ENCODE measurements at places on chromosomes 3 and 15.
A peak's percentile ranks its signal among the peaks of the same experiment; 100 is the strongest.

DNA sequence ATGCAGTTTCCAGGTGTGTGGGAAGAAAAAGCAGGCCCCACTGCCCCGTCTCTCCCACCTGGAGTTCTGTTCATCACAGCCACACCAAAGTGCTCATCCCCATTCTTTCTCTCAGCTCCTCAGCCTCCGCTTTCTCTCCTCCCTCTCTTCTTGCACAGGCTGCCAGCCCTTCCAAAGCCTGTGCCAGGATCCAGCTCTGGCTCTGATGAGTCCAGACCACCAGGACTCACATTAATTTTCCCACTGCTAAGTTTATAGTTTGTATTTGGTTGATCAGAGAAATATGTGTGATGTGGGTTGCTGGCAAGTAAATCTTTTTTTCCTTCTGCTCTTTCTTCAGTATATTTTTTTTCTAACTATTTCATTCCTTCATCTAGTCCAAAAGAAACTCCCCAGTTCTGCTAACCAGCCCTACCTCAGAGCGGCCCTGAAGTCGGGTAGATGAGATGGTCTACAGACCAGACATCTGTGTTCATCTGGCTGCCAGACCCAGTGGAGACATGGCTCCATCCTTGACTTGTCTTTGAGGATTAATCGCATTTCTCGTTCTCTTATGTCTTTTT is 49.8 kb downstream of the BOC start:
- no peaks in the 10 kb centered on the region for H3K27me3 ChIP-seq
- no peak overlapping the region for H3K4me3 ChIP-seq
- H3K36me3 ChIP-seq, result no peaks in the 10 kb centered on the region
- no peak for DNase-seq
- no peaks in the 10 kb centered on the region for H3K4me1 ChIP-seq

GRCh38 chr15:85443046-85443445 is 62.6 kb downstream of the AKAP13 start:
- no peaks in the 10 kb centered on the region for H3K4me1 ChIP-seq
- no peaks in the 10 kb centered on the region for H3K27me3 ChIP-seq
- H3K27ac ChIP-seq, result peak overlapping the region; percentile 13
- H3K36me3 ChIP-seq, result no peaks in the 10 kb centered on the region

- H3K4me1 ChIP-seq, result peaks cover 2% of the 10 kb centered on the region
- no peak for DNase-seq
- no peak overlapping the region for H3K27ac ChIP-seq
Measured at GRCh38 chr3:119933207-119933606, 151.3 kb downstream of the NR1I2 start.

- no peak overlapping the region for H3K27ac ChIP-seq
- H3K4me1 ChIP-seq, result peaks cover 28% of the 10 kb centered on the region
- peaks cover 4% of the 10 kb centered on the region for H3K36me3 ChIP-seq
Measured at GRCh38 chr15:70523616-70524015, 239.7 kb downstream of the UACA start.

DNA sequence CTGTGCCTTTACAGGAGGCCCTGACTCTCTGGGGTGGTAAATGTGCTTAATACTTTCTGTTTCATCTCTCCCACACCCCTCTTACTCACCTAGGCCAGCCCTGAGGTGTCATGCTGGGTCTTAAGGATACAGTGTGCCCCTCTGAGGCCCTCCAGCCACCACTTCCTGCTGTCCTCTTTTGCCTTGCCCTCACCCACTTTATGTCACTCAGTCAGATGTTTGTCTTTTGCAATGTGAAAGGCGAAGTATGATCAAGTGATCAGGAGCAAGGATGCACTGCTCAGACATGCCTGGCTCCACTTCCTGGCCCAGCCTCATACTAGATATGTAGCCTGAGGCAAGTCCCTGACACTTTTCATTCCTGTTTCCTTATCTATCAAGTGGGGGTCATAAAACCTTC is 339.0 kb upstream of the NR2E3 start:
- no peaks in the 10 kb centered on the region for H3K36me3 ChIP-seq
- no peak overlapping the region for H3K27ac ChIP-seq
- H3K4me3 ChIP-seq, result no peak overlapping the region
- no peak for DNase-seq
- no peaks in the 10 kb centered on the region for H3K4me1 ChIP-seq

DNA sequence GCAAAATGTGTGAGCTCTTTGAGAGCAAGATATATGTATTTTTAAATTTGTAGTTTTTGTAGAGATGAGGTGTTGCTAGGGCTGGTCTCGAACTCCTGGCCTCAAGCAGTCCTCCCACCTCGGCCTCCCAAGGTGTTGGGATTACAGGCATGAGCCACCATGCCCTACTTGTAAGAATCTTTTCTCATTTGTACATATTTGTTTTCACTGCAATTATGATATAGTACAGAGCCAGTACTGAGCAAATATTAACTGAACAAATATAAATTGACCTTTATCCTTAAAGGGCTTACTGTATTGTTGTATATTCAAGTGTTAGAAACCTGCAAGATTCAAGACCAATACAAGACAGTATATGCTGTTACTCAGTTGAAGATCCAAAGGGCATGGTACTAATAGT is 53.4 kb downstream of the GTF2E1 start:
- H3K4me1 ChIP-seq, result no peaks in the 10 kb centered on the region
- no peak overlapping the region for H3K27ac ChIP-seq
- peaks cover 3% of the 10 kb centered on the region for H3K27me3 ChIP-seq
- DNase-seq, result no peak
- no peaks in the 10 kb centered on the region for H3K36me3 ChIP-seq

DNA sequence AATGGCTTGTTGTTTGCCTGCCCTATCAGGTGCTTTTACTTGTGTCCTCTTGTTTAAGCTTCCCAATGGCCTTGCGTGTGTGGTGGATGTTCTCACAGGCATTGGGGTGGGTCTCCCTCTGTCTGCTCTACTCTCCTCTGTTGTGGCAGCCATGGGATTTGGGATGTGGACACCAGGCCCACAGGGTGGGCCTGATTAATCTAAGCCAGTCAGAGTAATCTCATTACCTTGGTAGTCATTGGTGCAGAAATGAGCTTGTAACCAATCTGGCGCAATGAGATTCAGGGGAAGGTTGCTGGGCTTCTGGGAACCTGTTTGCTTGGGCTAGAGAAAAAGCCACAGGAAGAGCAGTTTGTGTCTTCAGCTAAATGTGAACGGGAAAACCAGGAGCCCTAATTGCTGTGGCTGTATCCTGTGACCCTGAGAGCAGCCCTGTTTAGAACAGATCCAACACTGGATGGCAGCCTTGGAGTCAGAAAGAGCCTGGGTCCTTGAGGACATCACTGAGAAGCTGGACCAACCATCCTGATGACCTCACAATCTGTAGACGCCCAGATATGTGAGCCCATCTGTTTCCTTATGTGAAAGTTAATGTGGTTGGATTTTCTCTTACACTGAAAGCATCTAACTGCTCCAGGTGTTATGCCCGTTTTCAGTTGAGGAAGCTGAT is 157.3 kb upstream of the UBE2E1 start:
- no peaks in the 10 kb centered on the region for H3K4me1 ChIP-seq
- no peak overlapping the region for H3K27ac ChIP-seq
- peaks cover 13% of the 10 kb centered on the region for H3K27me3 ChIP-seq
- no peak overlapping the region for H3K4me3 ChIP-seq

DNA sequence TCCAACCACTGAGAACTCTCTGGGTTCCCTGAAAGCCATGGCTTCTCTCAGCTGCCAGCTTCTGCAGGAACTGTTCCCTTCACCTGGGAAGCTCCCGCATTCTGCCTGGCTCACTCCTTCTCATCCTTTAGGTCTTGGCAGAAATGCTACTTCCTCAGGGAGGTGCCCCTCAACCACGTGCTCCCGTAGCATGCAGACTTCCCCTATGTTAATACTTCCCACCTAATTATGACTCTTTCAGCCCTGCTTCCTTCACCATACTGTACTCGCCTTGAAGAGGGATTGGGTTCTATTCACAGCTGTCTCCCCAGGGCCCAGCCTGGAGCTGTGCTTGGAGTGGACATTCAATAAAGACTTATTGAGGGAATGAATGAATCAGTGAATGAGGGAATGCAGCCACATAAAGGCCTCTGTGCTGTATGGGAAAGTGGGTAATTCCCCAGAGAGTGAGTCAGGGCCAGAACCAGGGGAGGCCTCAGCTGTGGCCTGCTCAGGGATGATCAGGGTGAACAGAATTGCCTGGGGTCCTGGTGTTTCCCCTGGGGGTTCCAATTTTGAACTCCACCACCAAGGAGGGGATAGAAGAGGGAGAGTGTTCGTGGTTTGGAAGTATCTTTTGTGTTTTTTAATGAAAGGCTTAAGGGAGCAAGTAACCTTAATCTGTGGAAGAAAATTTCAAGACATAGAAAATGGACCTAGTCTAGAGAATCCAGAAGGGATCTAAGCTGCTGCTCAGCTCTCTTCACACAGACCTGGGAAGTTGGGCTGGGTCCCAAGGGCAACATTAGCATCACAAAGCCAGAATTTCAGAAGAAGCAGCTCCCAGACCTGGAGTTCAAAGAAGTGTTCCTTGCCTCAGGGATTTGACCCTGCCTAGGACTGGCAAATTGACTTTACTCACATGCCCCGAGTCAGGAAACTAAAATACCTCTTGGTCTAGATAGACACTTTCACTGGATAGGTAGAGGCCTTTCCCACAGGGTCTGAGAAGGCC is 14.6 kb upstream of the FAM107A start:
- H3K4me1 ChIP-seq, result no peaks in the 10 kb centered on the region
- peaks cover 6% of the 10 kb centered on the region for H3K27me3 ChIP-seq
- no peaks in the 10 kb centered on the region for H3K36me3 ChIP-seq
- no peak overlapping the region for H3K27ac ChIP-seq
- DNase-seq, result no peak

DNA sequence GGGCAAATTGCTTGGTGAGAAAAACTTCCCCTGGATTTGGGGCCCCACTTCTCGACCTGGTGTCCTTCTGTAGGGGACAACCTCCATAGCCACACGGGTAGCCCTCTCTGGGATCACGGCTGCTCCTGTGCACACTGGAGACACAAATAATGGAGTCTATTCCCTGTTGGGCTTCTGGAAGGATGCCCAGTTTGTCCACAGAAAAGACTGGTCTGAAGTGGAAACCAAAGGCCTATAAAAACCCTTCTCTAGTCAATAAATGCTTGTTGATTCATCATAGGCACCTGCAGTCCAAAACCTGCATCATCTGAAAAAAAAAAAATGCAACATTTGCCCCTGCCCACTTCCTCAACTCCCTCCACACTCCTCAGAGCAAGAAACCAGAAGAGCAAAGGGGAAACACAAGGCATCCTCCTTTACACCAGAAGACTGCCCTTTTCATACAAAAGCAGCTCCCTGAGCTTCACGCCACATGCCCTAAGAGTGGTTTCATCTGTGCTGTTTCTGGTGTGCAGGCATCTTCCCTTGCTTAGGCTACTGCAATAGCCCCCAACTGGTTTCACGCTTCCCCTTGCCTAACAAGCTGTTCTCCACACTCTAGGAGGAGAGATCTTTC is 36.3 kb downstream of the SRGAP3 start:
- DNase-seq, result no peak
- no peak overlapping the region for H3K4me3 ChIP-seq
- no peaks in the 10 kb centered on the region for H3K27me3 ChIP-seq
- H3K27ac ChIP-seq, result no peak overlapping the region
- no peaks in the 10 kb centered on the region for H3K36me3 ChIP-seq

DNA sequence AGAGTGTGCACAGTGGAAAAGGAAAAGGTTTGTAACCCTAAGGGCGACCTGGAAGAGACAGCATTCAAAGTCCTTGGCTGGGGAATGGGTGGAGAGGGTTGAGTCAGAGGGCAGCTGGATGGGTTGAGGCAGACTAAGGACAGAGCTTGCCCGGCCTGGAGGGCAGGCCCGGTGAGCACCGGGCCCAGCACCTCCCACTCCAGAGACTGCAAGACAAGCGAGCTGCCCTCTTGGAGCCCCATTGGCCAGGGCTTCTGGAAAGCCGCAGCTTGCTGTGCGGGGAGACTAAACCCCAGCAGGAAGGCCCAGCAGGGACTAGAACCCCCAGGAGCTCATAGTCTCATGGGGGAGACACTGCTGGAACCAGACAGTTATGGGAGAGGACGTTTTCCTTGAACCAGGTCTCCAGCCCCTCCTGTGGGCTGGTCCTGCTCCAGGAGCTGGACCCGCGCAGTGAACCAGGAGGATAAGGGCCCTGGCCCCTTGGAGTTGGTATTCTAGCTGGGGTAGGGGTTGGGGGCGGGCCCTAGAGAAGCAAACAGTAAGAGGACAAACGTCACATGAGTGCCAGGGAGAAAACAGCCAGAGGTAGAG is 59.1 kb downstream of the RGMA start:
- peaks cover 27% of the 10 kb centered on the region for H3K36me3 ChIP-seq
- DNase-seq, result no peak
- H3K27me3 ChIP-seq, result no peaks in the 10 kb centered on the region
- H3K27ac ChIP-seq, result no peak overlapping the region

GRCh38 chr15:94927003-94927402 is 695.6 kb downstream of the MCTP2 start:
- H3K36me3 ChIP-seq, result no peaks in the 10 kb centered on the region
- no peak overlapping the region for H3K4me3 ChIP-seq
- H3K27ac ChIP-seq, result no peak overlapping the region
- no peaks in the 10 kb centered on the region for H3K27me3 ChIP-seq

DNA sequence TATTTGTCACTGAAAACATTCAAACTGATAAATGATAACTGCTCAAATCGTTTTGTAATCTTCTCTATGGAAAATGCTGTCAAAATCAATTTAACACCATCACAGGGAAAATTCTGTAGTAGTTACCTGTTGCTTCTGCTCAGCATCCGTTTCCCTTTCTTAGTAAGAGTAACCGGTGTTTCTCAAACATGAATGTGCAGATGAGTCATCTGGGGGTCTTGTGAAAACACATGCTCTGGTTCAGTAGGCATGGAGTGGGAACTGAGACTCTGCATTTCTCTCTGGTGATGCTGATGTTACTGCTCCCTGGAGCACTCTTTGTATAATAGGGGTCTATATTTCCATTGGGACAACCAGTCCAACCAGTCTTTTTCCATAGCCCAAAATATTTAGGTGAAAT is 145.1 kb downstream of the SEMA6D start:
- H3K27ac ChIP-seq, result no peak overlapping the region
- H3K4me3 ChIP-seq, result no peak overlapping the region
- H3K27me3 ChIP-seq, result no peaks in the 10 kb centered on the region
- H3K4me1 ChIP-seq, result no peaks in the 10 kb centered on the region

- no peak for DNase-seq
- no peak overlapping the region for H3K27ac ChIP-seq
- peaks cover 85% of the 10 kb centered on the region for H3K27me3 ChIP-seq
Measured at GRCh38 chr15:89401631-89402517, 67.2 kb upstream of the POLG start.

GRCh38 chr15:61906961-61907752 is 153.1 kb downstream of the VPS13C start:
- H3K4me3 ChIP-seq, result no peak overlapping the region
- H3K27ac ChIP-seq, result no peak overlapping the region
- H3K27me3 ChIP-seq, result no peaks in the 10 kb centered on the region
- H3K36me3 ChIP-seq, result peaks cover 50% of the 10 kb centered on the region

GRCh38 chr3:111862974-111863373 is 3.9 kb downstream of the PHLDB2 start:
- H3K4me3 ChIP-seq, result no peak overlapping the region
- H3K27ac ChIP-seq, result no peak overlapping the region
- H3K36me3 ChIP-seq, result no peaks in the 10 kb centered on the region
- peaks cover 12% of the 10 kb centered on the region for H3K27me3 ChIP-seq
- peaks cover 7% of the 10 kb centered on the region for H3K4me1 ChIP-seq

GRCh38 chr3:167653760-167654159 is at the start of gene WDR49:
TSS of gene WDR49 (minus strand) at chr3:167653942. CDS start at chr3:167653425, 517 bp downstream.
- peaks cover 3% of the 10 kb centered on the region for H3K27me3 ChIP-seq
- H3K4me3 ChIP-seq, result no peak within 1 kb of the TSS
- no peaks in the 10 kb centered on the region for H3K36me3 ChIP-seq
- H3K27ac ChIP-seq, result no peak within 1 kb of the TSS
- no peak for DNase-seq

GRCh38 chr15:55514414-55514850 is 6.4 kb upstream of the DNAAF4 start:
- H3K27ac ChIP-seq, result no peak overlapping the region
- H3K27me3 ChIP-seq, result no peaks in the 10 kb centered on the region
- no peak overlapping the region for H3K4me3 ChIP-seq
- DNase-seq, result no peak
- H3K4me1 ChIP-seq, result no peaks in the 10 kb centered on the region
